ENCODE measurements at places on chromosomes 2 and 18.

DNA sequence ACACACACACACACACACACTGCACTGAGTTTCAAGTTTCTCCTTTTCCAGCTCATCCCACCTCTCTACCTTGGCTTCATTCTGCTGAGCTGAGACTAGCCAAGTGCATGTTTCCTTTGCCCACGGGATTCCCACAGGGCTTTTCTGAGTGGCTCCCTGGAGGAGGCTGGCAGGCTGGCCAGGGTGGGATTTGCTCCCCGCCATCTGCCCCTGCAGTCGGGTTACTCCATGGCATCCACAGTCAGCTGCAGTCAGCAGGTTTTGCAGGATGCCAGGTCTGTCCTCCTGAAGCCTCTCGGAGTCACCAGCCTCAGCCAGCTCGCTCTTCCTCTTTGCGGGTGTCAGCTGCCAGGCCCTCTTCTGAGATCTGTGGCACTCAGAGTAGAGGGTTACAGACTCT, 783.7 kb upstream of the SOX11 start:
- DNase-seq, result no peak

DNA sequence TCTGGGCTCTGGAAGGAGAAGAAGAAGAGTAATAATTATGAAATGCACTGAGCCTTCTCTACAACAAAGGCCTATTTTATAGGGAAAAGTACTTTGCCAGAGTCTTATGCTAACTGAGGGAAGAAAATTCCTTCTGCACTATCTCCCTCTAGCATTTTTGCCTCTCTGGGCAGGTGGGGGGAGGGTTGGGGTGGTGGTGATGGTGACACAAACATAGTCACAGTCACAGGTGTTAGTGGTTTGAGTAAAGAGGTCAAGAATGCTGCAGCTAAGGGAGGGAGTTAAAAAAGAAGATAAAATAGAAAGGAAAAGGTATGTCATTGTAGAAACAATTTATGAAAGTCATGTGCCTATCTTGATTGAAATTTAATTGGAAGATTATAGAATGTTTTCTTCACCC, 140.8 kb upstream of the COL3A1 start:
- DNase-seq, result no peak

GRCh38 chr2:47145466-47145865, 9.6 kb downstream of the STPG4 start:
- no peak for DNase-seq

- no peak for DNase-seq
Observed at GRCh38 chr2:11889101-11889850, 142.8 kb downstream of the LPIN1 start.

GRCh38 chr18:53070788-53071187, 730.8 kb downstream of the DCC start:
- peak; percentile 21 for DNase-seq

DNA sequence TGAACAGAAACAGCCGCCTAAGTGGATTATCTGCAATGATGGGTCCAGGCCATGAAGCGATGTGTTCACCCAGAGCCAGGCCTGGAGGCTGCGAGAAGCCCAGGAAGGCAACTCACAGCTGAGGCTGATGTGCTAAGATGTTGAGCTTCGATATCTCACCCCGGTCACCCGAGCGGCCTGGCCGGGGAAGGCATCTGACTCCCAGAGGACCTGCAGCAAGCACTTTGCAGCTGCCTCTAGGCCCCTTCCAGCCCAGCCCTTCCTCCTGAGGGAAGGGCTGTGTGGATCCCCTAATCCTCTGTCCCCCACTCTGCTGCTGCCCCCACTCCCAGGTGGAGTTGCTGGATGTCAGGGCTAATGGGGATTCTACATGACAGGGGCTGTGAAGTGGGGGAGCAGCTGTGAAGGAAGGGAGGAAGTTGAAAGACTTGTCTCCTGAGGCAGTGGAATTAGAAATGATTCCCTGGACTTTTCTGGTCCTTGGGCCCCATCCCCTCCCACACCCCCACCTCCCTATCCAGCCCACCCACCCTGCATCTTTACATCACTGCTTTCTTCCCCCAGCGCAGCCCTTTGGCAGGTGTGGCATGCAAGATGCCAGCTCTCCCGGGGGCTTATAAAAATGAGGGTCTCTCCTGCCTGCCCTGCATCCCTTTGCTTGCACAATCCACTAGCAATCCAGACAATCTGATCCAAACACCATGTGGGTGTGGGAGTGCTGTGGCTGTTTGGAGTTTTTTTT, 4.3 kb downstream of the ATP6V1B1 start:
- no peak for DNase-seq

- DNase-seq, result no peak
Observed at GRCh38 chr18:24344509-24344908, 53.1 kb downstream of the OSBPL1A start.

Measured in femur (tissue), 1 donor.